Body of pancreas (tissue), 4 donors: ENCODE measurements at places on chromosomes 6 and 20. TPM values are rescaled to one million over a fixed set of nuclear protein-coding genes. Genes with fewer than 3 reads are reported as not detected.

DNA sequence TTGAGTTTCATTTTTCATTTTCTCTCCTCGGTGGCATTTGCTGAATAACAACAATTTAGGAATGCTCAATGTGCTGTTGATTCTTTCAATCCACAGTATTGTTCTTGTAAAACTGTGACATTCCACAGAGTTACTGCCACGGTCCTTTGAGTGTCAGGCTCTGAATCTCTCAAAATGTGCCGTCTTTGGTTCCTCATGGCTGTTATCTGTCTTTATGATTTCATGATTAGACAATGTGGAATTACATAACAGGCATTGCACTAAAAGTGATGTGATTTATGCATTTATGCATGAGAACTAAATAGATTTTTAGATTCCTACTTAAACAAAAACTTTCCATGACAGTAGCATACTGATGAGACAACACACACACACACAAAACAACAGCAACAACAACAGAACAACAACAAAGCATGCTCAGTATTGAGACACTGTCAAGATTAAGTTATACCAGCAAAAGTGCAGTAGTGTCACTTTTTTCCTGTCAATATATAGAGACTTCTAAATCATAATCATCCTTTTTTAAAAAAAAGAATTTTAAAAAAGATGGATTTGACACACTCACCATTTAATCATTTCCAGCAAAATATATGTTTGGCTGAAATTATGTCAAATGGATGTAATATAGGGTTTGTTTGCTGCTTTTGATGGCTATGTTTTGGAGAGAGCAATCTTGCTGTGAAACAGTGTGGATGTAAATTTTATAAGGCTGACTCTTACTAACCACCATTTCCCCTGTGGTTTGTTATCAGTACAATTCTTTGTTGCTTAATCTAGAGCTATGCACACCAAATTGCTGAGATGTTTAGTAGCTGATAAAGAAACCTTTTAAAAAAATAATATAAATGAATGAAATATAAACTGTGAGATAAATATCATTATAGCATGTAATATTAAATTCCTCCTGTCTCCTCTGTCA, 88.1 kb downstream of the SNAP25 start:
- H3K4me1 ChIP-seq: no peaks in the 10 kb centered on the region
- no peak for DNase-seq
- H3K4me3 ChIP-seq: no peak overlapping the region
- no peaks in the 10 kb centered on the region for H3K27me3 ChIP-seq

- no peak overlapping the region for H3K27ac ChIP-seq
- no peaks in the 10 kb centered on the region for H3K27me3 ChIP-seq
- H3K36me3 ChIP-seq: no peaks in the 10 kb centered on the region
- no peak overlapping the region for H3K4me3 ChIP-seq
- H3K4me1 ChIP-seq: peaks cover 58% of the 10 kb centered on the region
Measured at GRCh38 chr20:62029949-62030348, 35.7 kb downstream of the TAF4 start.

GRCh38 chr6:26607434-26608230, 10.9 kb downstream of the ABT1 start:
- H3K4me1 ChIP-seq: no peaks in the 10 kb centered on the region
- H3K27me3 ChIP-seq: peaks cover 4% of the 10 kb centered on the region
- no peaks in the 10 kb centered on the region for H3K36me3 ChIP-seq
- no peak overlapping the region for H3K27ac ChIP-seq

DNA sequence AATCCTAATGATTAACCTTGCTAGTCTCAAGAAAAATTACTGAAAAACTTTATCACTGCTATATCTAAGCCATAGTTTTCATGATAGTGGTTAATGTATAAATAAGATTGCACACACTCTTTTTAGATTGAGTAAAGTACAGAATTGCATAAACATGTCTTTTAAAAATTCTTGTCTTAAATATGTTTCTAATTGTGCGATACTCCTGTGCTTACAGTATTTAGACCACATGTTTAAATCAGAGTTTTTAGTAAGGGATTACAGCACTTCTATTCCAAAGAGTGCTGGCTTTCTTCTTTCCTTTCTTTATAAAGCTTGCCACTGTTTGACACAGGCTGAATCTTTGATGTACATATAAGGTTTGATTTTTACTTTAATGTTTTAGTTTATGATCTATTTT, 36.8 kb upstream of the RGS17 start:
- H3K4me3 ChIP-seq: no peak overlapping the region
- H3K27ac ChIP-seq: no peak overlapping the region

Gene MAFB
- 21.1 TPM for total RNA-seq

Gene FKBP1C
- not detected for total RNA-seq

Gene TXLNB
- total RNA-seq: not detected
